Renal cortex interstitium (tissue), 15 donors: ENCODE measurements at places on chromosomes 3 and 15. TPM values are rescaled to one million over a fixed set of nuclear protein-coding genes. Genes with fewer than 3 reads are reported as not detected.

The EAF1 gene
- polyA plus RNA-seq, result 17.1 TPM

The KBTBD13 gene
- polyA plus RNA-seq, result 0.05 TPM

The CLASP2 gene
- 46.4 TPM for polyA plus RNA-seq

DNA sequence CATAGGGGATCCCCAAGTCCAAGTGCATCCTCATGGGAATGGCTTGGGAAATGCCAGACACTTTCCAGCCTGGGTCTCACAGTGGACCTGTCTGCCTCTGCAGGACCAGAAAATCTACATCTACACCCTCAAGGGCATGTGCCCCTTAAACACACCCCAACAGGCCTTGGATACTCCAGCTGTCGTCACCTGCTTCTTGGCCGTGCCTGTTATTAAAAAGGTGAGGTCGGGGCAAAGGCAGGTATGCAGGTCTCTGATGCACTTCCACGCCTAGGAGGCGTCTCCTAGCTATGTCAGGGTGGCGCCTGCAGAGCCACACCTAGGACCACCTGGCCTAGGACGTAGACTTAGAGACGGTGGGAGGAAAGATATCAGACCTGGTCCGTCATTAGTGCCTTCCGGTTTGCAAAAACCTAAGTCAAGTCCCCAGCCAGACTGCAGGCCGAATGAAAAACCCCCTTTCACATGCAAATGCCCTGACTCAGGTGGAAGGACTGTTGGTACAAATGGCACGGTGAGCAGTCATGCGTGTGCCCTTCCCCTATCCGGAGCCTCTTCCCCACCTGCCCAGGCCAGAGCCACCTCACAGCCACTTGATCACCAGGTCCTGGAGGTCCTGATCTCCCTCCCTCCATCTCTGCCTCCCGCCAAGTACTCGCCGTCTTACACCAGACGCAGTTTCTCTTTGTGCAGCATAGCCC is 143.5 kb downstream of the LRRK1 start:
- DNase-seq, result no peak

DNA sequence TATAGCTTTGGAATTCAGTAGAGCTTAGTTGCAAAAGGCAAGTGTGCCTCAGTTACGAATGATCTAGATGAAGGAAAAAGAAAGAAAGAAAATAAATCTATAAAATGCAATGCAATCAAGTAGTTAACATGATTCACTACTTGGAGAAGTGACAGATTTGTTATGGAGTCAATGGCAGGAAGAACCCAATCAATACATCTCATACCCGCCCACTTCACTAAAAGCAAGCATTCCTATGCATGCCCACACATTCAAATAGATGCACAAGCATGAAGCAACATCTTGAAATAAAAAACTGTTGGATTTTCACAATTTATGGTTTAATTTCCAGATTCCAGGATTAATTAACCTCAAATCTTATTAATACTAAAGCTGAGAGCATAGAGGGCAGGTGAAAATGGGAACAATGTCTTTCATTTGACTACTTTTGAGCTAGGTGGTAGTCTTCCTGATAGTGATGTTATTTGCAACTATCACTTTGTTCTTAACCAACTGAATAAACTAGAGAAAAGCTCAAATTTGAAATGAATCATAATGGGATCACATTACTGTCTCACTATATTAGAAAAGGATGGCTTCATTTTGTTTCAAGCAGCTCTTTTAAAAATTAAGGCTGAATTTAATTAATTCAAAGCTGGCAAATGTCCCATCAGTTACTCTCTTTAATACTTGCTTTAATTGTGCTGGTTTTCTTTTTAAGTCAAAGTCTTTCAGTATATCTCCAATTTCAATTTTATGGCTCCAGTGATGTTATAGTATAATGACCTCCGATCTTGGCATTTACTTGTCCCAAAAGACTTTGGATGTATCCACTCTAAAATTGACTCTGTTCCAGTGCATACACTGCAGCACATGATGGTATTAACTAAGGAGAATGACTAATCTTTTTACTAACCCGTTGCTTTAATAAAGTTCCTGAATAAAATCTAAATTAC is 46.7 kb upstream of the CCDC50 start:
- DNase-seq, result no peak

DNA sequence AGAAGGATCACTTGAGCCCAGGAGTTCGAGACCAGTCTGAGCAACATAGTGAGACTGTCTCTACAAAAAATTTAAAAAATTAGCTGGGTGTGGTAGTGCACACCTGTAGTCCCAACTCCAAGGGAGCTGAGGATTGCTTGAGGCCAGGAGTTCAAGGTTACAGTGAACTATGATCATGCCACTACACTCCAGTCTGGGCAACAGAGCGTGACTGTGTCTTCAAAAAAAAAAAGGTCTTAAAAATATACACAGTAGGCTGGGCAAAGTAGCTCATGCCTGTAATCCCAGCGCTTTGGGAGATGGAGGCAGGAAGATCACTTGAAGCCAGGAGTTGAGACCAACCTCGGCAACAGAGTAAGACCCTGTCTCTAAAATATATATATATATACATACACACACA is 11.2 kb upstream of the CAMK1 start:
- no peak for DNase-seq

DNA sequence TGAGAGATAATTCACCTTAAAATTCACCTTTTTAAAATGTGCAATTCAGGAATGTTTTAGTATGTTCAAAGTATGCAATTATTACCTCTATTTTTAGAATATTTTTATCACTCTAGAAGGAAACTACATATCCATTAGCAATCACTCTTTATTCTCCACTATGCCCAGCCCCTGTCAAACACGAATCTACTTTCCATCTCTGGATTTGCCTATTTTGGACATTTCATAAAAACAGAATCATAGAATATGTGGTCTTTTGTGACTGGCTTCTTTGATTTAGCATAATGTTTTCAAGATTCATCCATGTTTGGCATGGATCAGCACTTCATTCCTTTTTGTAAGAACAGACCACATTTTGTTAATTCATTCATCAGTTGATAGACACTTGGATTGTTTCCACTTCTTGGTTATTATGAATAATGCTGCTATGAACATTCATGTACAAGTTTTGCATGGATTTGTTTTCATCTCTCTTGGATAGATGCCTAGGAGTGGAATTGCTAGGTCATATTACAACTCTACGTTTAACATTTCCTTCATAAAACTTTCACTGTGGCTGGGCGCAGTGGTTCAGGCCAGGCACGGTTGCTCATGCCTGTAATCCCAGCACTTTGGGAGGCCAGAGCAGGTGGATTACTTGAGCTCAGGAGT is 12.7 kb downstream of the HMCES start:
- DNase-seq, result no peak

GRCh38 chr3:113193288-113193687 is 18.1 kb upstream of the BOC start:
- no peak for DNase-seq

GRCh38 chr15:70530906-70531305 is 232.5 kb downstream of the UACA start:
- DNase-seq, result no peak

GRCh38 chr15:56732135-56732885 is 999 bp downstream of the ZNF280D start:
- no peak for DNase-seq

GRCh38 chr3:23553353-23553752 is 252.4 kb upstream of the UBE2E1 start:
- DNase-seq, result no peak
